ENCODE measurements at places on chromosomes 16 and 17.

DNA sequence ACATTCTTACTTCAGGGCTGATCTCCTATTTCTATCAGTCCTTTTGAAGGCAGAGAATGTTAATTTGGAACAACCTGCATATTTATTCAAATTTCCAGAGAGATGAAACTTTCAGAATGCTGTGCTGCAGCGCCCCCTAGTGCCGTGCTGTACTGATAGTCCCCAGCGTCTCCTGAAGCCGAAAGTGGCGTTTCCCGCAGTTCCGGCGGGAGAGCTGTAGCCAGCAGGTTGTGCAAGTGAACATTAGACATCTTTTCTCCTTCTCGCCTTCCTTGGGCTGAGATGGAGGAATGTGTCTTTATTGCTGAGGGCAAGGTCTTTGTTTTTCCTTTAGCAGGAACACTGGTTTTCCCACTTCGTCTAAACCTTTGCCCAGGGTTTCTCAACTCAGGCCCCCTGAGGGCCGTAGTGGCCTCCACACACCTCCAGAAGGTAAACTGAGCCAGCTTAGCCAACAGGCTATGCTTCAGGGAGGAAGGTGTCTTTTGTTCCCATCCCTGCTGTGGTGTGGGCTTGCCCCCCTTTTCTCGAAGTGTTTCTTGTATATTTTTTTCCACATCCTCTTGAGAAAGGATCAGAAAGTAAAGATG, 26.4 kb downstream of the USP10 start:
- DNase-seq: peak; percentile 62

DNA sequence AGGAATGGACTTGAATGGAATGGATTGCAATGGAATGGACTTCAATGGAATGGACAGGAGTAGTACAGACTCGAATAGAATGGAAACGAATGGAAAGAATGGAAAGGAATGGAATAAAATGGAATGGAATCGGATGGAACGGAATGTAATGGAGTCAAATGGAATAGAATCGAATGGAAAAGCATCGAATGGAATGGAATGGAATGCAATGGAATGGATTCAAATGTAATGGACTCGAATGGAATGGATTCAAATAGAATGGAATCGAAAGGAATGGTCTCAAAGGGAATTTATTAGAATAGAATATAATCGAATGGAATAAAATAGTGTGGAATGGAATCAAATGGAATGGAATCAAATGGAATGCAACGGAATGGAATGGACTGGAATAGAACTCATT, 484.9 kb upstream of the WSB1 start:
- DNase-seq: no peak

GRCh38 chr16:11843861-11844260, 7.5 kb downstream of the RSL1D1 start:
- no peak for DNase-seq

DNA sequence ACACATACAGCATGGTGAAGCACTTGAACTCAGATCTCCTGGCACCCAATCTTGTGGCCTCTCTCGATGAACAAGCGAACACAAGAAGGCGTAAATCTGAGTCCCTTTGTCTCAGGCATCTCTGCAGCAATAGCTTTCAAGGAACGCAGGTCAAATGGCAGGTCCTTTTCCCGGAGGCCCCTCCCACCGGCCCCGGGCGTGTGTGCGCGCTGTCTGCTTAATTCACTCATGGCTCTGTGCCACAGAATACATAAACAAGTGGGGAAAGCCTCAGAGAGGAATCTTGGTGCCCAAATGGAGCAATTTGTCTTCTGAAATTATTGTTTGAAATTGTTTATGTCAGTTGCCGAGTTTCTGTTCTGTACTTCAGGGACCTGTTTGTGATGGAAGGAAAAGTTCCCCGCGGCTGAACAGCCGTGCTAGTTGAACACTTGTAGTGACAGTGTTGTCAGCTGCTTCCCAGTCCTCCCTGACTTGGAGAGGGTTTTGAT, 14.8 kb downstream of the MYOCD start:
- no peak for DNase-seq

DNA sequence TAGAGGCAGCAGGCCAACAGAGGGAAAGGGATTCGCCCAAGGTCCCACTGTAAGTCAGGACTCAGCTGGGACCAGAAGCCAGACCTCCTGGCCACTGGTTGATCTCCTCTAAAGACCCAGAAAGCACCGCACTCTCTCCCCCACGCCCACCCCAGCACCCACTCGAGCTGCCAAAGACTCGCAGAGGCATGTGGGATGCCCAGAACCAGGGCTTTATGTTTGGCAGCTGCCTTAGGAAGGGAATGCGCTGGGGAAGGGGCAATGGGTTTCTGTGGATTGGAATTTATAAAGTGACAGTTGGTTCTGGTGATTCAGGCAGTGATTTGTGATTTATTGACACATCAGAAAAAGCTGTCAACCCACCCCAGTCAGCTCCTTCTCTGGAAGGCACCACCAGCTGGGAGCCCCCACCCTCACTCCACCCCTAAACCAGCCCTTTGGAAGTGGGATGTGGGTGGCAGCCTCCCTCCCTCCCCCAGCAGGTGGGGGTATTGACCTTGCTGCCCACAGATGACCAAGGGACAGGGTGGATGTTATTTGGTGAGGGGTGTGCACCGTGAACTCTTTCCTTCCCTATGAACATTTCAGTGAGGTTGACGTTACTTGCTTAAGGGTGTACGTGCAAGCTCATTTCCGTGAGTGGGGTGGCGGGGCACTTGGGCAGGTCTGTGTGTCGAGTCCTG, 76.6 kb upstream of the DNAJA2 start:
- no peak for DNase-seq

DNA sequence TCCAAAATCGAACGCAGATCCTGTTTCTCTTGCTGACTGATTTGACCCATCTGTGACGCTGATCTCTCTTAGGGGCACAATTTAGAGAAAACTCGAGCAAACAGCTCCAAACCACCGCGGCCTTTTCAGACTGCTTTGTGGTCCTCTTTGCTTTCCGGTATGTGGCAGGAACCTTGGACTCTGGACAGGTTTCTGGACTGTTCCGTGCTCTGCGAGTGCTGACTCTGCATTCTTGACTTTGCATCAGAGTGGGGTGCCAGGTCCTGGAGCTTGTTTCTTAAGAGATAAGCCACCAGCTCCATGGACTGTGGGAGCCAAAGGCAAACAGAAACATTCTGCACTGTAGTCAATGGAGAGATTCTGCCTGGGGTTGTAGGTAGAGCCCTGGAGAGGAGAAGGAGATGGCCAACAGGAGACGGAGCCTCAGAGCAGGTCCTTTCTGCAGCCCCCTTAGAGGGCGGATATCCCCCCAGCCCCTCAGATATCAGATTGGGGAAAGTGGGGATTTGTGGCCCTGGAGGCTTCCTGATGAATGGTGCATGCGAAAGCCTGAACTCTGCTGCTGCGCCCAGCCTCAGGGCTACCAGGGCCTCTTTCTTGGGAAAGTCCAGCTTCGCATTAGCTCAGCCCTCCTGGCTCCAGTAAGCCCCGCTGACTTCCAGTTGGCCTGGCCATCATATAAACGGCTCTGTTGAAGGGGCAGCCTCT, 65.6 kb downstream of the WIPI1 start:
- no peak for DNase-seq

GRCh38 chr17:37083456-37083855, 134.7 kb downstream of the AATF start:
- DNase-seq: no peak

- DNase-seq: no peak
Observed at GRCh38 chr16:20969386-20969785, 68.8 kb downstream of the LYRM1 start.

- no peak for DNase-seq
Observed at GRCh38 chr17:30401097-30401496, 22.4 kb downstream of the CPD start.

DNA sequence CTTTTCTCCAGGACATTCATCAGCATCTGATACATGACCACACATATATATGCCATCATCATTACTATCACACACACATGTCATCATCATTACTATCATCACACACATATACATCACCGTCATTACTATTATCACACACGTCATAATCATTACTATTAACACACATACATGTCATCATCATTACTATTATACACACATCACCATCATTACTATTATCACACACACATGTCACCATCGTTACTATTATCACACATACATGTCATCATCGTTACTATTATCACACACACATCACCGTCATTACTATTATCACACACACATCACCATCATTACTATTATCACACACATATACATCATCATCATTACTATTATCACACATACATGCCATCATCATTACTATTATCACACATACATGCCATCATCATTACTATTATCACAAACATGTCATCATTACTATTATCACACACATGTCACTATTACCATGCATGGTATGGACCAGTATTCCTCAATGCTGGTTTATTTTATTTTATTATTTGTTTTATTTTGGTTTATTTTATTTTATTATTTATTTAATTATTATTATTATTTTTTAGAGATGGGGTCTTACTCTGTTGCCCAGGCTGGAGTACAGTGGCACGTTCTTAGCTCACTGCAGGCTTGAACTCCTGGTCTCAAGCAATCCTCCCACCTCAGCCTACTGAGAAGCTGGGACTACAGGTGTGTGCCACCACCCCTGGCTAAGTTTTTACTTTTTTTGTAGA, 46.3 kb upstream of the CNEP1R1 start:
- no peak for DNase-seq

DNA sequence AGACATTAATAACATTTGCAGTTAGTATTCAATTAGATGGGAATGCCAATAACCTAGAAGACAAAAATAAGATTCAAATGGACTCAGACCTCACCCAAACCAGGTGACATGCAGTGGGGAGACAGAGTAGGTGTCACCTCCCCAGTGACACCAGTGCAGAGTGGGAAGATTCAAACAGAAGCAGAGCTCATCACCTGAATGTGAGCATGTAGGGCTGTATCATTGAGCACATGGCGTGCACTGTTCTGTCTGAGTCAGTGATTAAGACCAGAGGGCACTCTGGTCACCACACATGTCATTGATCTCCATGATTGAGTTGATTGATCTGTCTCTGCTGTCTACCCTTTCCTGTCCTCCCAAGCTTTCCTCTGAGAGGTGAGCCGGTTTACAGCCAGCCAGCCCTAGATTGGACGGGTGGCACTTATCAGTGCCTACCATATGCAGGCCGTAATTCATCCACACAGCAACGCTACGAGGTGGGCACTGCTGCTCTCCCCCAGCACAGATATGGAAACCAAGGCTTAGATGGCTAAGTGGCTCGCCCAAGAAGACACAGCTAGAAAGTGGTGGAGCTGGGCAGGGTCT, 34.0 kb downstream of the RHBDL3 start:
- DNase-seq: no peak

DNA sequence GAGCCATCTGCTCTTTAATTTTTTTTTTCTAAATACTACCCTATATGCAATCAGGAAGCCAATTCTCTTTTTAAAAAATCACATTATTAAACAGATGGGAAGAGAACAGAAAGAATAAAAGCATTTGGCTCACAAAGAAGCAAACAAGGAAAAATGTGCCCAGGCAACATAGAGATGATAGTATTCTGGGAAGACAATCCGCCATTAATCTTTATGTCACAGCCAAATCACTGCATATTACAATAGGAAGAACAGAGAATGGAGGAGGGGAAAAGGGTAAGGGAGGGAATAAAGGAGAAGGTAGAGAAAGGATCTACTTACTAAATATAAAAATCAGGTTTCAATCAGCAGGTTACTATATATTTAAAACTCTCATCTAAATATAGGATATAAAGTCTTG, 34.3 kb downstream of the STAT5B start:
- DNase-seq: no peak

DNA sequence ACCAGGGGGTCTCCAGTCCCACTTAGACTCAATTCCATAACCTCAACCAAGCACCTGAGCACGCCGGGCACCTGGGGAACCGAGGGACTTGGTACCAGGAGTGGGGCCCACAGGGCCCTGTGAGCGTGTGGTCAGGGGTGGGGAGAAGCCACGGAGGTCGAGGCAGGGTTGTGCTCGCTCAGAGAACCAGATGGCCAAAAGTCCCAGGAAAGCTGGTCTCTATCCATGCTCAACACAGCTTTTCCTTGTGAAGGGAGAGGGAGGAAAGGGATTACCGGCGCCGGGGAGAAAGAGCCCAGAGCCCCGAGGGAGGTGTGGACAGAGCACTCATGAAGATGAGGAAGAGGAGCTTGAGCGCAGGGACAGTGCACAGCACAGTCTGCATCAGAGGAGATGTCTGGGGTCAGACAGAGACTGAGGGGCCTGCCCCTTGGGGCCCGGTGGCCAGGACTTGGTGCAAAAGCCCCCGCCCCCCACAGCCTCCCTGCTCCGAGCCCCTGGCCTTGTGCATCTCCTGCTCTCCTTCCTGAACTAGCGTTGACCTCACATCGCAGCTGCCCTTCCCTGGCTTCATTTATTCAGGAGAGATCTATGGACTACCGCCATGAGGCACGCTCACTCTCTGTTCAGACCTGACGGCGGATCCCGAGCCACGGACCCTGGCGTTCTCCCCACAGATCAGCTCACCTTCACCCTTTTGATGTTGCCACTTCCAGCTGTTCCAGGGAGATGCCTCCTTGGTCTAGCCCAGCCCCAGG, 355.4 kb upstream of the TNRC6C start:
- no peak for DNase-seq

DNA sequence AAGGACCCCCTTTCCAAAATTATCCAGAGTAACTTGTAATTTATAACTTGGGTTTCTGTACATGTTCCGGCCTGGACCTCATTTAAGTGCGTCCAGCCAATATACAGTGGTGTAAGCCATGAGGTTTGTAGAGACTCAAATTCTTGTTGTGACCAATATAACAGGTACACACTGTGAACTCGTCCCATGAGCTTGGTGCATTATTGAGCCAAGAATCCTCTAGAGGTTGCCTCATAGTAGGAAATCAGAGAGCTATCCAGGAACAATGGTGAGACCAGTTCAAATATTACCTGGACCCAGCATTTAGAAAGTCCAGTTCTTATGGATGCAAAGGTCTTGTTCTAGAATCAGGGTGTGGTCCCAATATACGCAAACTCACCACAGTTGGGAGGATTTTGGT, 138.2 kb downstream of the NPIPB5 start:
- no peak for DNase-seq

- DNase-seq: no peak
Observed at GRCh38 chr17:27009087-27009486, 284.8 kb upstream of the WSB1 start.

DNA sequence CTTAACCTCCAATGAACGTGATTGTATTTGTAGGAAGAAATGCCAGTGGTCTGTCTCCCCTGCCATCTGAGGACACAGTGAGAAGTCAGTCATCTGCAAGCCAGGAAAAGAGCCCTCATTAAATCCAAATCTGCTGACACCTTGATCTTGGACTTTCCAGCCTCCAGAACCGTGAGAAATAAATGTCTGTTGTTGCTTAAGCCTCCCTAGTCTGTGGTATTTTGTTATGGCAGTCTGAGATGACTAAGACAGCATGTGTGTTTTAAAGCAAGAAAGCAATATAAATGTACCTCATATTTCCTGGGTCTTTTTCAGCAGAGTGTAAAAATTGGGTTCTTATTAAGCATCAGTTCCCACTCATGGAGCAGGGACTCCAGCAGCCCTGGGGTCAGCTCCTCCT, 177.9 kb upstream of the NLRP1 start:
- DNase-seq: no peak

DNA sequence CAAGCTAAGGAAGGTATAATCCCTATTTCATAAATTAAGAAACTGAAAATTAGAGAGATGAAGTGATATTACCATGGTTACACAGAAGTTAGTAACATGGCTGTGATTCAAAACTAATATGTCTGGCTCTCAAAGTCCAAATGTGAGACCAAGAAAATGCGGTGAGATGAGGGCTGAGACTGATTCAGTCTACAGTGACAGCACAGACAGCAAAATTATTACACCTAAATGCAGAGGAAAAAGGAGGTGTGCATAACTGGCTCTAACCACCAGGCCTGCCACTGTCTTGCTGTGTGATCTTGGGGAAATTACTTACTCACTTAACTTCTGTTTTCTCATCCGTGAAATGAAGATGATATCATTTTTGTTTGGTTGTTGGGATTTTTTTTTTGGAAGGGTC, 270.0 kb upstream of the SOX9 start:
- DNase-seq: no peak

Measured in effector memory CD4-positive, alpha-beta T cell (primary cell).